ENCODE measurements at places on chromosomes 3 and 15. TPM values are rescaled to one million over a fixed set of nuclear protein-coding genes. Genes with fewer than 3 reads are reported as not detected.

Gene PRICKLE2
- 3.2 TPM for total RNA-seq

Gene FGF7
- not detected for total RNA-seq

- no peak for DNase-seq
- H3K27me3 ChIP-seq = no peaks in the 10 kb centered on the region
- H3K4me3 ChIP-seq = no peak overlapping the region
- H3K4me1 ChIP-seq = no peaks in the 10 kb centered on the region
Measured at GRCh38 chr3:169310184-169310939, 353.1 kb downstream of the MECOM start.

Gene MB21D2
- total RNA-seq = 20.8 TPM

Gene CCRL2
- not detected for total RNA-seq

DNA sequence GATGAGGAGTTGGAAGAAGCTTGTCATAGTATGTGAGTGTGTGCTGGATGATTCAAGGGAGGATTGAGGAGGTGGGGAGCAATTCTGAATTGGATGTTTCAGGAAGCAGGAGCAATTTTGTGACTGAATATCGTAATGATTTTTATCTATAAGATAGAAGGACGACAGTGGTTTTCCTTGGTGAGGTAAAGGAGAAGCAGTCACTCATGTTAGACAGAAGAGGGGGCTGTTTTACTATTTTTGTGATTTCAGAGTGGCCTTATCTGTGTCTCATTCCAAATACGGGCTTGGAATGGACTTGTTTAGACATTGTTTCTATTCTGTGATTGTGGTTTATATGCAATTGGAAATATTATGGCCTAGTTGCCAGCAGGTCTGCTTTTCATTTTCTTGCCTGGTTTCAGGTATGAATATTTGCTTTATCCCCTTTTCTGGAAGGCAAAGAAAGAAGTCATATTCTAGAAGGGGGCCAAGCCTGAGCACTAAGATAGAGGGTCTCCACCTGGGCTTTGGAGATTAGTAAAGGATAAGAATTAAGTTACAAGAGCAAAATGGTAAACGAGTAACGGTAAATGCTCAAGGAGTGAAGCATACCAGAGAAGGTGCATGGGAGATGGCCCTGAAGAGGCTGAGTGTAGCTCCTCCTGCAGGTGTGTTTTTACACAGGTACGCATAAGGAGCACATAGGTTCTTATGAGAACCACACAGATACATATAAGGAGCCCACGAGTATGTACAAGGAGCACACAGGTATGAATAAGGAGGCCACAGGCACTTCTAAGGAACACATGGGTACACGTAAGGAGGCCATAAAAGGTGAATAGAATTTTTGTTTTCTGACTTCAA is 124.6 kb upstream of the KCNAB1 start:
- H3K4me3 ChIP-seq = no peak overlapping the region
- no peaks in the 10 kb centered on the region for H3K4me1 ChIP-seq
- H3K27me3 ChIP-seq = no peaks in the 10 kb centered on the region
- no peak overlapping the region for H3K27ac ChIP-seq
- peaks cover 1% of the 10 kb centered on the region for H3K36me3 ChIP-seq

GRCh38 chr3:150680562-150680961 is 23.2 kb downstream of the ERICH6 start:
- H3K4me1 ChIP-seq = no peaks in the 10 kb centered on the region
- H3K4me3 ChIP-seq = no peak overlapping the region
- H3K36me3 ChIP-seq = peaks cover 8% of the 10 kb centered on the region
- DNase-seq = no peak

Gene ISL2
- total RNA-seq = 0.33 TPM

Gene FHIT
- 4.0 TPM for total RNA-seq

Gene PFN2
- total RNA-seq = 169 TPM

Gene ITGA11
- total RNA-seq = not detected

DNA sequence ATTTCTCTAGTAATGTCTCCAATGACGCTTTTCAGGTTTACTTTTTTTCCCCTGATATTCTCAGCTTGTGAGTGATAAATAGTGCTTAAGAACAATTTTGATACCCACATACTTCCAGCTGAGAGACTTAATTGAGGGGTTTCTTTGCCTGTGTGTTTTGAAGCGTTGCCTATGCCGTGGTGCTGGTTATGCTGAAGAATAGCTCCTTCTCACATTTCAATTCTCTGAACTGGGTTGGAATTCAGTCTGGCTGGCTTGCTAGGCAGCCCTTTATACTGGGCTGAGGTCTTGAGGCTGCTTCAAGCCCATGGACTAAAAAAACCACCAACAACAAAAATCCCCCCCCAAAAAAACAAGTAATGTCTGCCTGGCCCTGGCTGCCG is 87.4 kb downstream of the CHST2 start:
- H3K4me3 ChIP-seq = no peak overlapping the region
- H3K4me1 ChIP-seq = peaks cover 4% of the 10 kb centered on the region
- H3K27ac ChIP-seq = no peak overlapping the region
- H3K36me3 ChIP-seq = no peaks in the 10 kb centered on the region
- no peak for DNase-seq
- no peaks in the 10 kb centered on the region for H3K27me3 ChIP-seq

Gene ZKSCAN7
- total RNA-seq = 8.7 TPM

DNA sequence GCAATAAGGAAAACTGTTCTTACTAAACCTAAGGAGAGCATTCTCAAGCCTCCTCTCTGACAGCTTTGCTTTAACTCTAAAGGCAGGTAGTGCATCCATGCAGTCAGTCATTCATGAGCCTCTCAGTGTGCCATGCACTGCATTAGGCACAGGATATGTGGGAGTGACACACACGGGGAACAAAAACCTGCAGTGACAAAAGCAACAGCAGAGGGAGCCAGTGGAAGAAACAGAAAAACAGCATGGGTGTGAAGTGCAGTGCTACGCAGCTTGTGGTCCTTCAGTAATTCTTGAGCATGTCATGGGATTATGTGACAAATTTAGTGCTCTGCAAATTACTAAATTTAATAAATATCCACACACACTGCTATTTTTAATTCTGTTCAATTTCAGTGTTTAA is 230.7 kb downstream of the BBX start:
- no peak overlapping the region for H3K4me3 ChIP-seq
- H3K27ac ChIP-seq = no peak overlapping the region
- H3K27me3 ChIP-seq = no peaks in the 10 kb centered on the region
- H3K4me1 ChIP-seq = no peaks in the 10 kb centered on the region
- H3K36me3 ChIP-seq = peaks cover 12% of the 10 kb centered on the region

Gene MASP1
- total RNA-seq = 1.0 TPM

Measured in H9 (cell line).